Mesendoderm (in vitro differentiated cells): ENCODE measurements at places on chromosomes 13 and 19.

GRCh38 chr13:35347679-35348205, 128.7 kb downstream of the MAB21L1 start:
- H3K27me3 ChIP-seq: no peaks in the 10 kb centered on the region
- no peaks in the 10 kb centered on the region for H3K36me3 ChIP-seq
- DNase-seq: peak; percentile 5
- H3K4me3 ChIP-seq: no peak overlapping the region

- no peak overlapping the region for H3K27ac ChIP-seq
- no peaks in the 10 kb centered on the region for H3K36me3 ChIP-seq
- DNase-seq: peak; percentile 62
- H3K27me3 ChIP-seq: peaks cover 50% of the 10 kb centered on the region
- H3K4me3 ChIP-seq: no peak overlapping the region
These were observed 9.5 kb downstream of the POU4F1 start for GRCh38 chr13:78593652-78594455.

DNA sequence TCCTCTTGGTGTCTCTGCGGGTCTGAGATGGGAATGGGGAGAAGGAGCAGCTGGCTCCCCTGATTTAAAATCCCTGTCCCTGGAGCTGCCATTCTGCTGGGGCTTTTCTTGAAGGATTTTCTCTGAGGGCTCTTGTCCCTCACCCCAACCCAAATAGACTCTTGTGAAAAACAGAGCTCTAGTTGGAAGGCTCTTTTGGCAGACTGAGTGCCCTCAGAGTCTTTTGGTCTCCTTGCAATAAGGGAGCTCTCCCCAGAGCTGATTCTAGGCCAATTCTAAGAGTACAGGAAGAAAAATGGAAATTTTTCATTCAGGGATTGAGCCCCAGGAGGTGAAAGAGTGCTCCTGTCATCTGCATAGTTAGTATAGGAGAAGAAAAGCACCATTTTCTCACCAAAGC, 238.3 kb downstream of the COG6 start:
- H3K4me1 ChIP-seq: no peaks in the 10 kb centered on the region
- no peaks in the 10 kb centered on the region for H3K27me3 ChIP-seq
- no peak for DNase-seq
- no peak overlapping the region for H3K4me3 ChIP-seq
- H3K36me3 ChIP-seq: no peaks in the 10 kb centered on the region
- H3K27ac ChIP-seq: no peak overlapping the region

- DNase-seq: no peak
- H3K36me3 ChIP-seq: no peaks in the 10 kb centered on the region
These were observed 20.7 kb downstream of the VSTM1 start for GRCh38 chr19:54042989-54043388.

- DNase-seq: no peak
- H3K4me3 ChIP-seq: no peak within 1 kb of the TSS
- H3K36me3 ChIP-seq: peaks cover 4% of the 10 kb centered on the region
- no peaks in the 10 kb centered on the region for H3K27me3 ChIP-seq
These were observed at the start of gene COX7A1 for GRCh38 chr19:36152352-36153091. COX7A1 (minus strand) TSS chr19:36152447; CDS start chr19:36152407, 40 bp downstream.

GRCh38 chr19:8320564-8321066, 560 bp downstream of the NDUFA7 start:
- peaks cover 12% of the 10 kb centered on the region for H3K4me1 ChIP-seq
- no peaks in the 10 kb centered on the region for H3K27me3 ChIP-seq
- H3K27ac ChIP-seq: peak overlapping the region; percentile 33

DNA sequence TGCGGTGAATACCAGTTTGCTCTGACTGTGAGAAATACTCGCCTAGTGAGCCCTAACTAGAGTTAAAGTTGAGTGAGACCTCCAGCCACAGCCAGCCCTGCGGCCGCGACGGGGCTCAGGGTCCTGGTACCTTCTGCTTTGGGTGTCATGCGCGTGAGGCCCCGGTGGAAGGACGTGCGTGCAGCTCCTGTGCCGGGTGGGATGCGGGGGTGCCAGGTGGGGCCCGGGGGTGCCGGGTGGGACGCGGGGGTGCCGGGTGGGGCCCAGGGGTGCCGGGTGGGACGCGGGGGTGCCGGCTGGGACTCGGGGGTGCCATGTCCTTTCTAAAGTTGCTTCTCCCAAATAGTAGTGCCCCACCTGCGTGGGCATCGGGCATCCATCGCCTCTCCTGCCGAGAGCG, 8.5 kb upstream of the TMPRSS9 start:
- no peaks in the 10 kb centered on the region for H3K36me3 ChIP-seq
- no peaks in the 10 kb centered on the region for H3K4me1 ChIP-seq
- no peak overlapping the region for H3K27ac ChIP-seq
- no peak for DNase-seq
- no peaks in the 10 kb centered on the region for H3K27me3 ChIP-seq

DNA sequence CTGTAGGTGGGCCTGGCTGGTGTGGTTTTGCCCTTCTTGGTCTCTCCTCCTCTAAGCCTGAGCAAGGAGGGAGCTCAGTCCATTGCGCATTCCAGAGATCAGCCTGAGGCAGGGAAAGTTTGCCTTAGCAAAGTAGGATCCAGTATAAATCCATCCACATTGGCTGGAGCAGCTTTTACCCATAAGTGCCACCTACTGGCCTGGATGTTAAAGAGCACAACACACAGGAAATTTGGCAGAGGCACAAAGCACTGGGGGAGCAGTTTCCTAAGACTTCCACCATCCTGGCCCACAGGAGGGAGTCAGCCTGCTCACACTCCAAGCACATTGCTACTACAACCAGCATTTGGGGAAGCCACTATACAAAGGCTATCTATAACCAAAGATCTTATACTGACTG, 1124.2 kb downstream of the SLITRK1 start:
- H3K4me1 ChIP-seq: no peaks in the 10 kb centered on the region
- H3K27me3 ChIP-seq: no peaks in the 10 kb centered on the region
- H3K4me3 ChIP-seq: no peak overlapping the region
- H3K27ac ChIP-seq: no peak overlapping the region
- peak; percentile 94 for DNase-seq

DNA sequence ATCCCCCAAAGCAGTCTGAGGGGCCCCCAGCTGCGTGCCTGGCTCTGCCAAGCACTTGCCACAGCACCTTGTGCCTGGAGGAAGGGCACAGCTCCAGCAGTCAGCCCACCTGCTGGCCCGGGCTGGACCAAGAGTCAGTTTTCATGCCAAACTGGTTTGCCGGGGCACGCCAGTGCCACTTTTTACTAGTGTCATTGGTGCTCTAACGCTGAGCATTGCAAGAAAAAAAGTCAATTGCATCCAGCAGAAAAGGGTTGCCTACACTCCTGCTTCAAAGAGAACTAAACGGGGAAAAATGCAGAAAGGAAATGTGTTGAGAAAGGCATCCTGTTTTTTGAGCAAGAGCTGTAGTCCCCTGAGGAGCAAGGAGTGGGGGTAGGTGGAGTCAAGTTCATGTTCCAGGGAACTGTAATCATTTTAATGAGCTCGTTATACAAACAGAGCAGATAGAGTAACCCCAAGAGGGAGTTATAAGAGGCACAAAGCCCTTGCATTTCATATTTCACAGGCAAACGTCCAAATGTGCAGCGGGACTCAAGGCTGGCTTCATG, 68.4 kb downstream of the F2RL3 start:
- no peaks in the 10 kb centered on the region for H3K36me3 ChIP-seq
- no peak overlapping the region for H3K27ac ChIP-seq
- DNase-seq: no peak
- H3K4me3 ChIP-seq: no peak overlapping the region

DNA sequence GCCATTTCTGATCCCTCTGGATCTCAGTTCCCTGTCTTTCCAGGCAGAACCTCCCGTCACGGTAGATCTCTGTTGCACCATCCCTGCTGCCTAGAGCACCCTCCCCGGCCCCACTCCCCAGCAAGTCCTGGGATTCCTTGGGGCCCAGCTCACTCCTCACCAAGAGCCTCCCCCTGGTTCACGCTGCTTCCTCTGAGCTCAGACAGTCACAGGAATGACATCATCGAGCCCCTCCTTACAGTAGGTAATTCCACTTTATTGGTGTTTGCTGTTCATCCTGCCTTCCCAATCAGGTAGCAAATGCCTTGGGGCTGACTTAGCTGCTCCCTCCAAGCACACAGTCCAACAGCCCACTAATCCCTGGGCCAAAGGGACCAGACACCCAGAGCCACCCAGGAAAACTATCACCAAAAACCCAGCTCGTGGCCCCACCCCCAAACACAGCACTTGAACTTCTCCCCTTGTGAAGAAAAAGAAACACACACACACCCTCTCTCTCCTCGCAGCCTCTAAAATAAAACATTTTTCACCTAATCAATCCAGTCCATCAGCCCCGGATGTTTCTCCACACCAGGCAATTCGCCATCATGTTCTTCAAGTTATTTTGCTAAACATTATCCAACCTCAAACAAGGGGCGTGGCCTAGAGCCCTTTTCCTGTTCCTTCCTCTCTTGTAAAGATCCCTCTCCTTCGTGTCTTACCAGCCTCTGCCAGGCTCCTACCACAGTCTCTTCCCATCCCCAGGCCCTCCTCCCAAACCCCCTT, 2.5 kb downstream of the NAPA start:
- H3K4me1 ChIP-seq: no peaks in the 10 kb centered on the region
- no peaks in the 10 kb centered on the region for H3K36me3 ChIP-seq
- no peak overlapping the region for H3K4me3 ChIP-seq
- no peak for DNase-seq
- H3K27ac ChIP-seq: no peak overlapping the region

- no peak for DNase-seq
- no peaks in the 10 kb centered on the region for H3K36me3 ChIP-seq
- no peaks in the 10 kb centered on the region for H3K27me3 ChIP-seq
- no peaks in the 10 kb centered on the region for H3K4me1 ChIP-seq
These were observed 475.4 kb upstream of the ARGLU1 start for GRCh38 chr13:107043021-107043956.

- peaks cover 1% of the 10 kb centered on the region for H3K4me1 ChIP-seq
- H3K36me3 ChIP-seq: no peaks in the 10 kb centered on the region
- H3K27ac ChIP-seq: no peak overlapping the region
- no peaks in the 10 kb centered on the region for H3K27me3 ChIP-seq
These were observed 4.9 kb upstream of the PALM start for GRCh38 chr19:703651-704446.

- H3K27me3 ChIP-seq: no peaks in the 10 kb centered on the region
- H3K4me1 ChIP-seq: no peaks in the 10 kb centered on the region
- H3K36me3 ChIP-seq: no peaks in the 10 kb centered on the region
- no peak overlapping the region for H3K27ac ChIP-seq
These were observed 40.8 kb upstream of the ISYNA1 start for GRCh38 chr19:18478545-18479311.
